EL (cell line): ENCODE measurements at places on chromosomes 2 and 18.

DNA sequence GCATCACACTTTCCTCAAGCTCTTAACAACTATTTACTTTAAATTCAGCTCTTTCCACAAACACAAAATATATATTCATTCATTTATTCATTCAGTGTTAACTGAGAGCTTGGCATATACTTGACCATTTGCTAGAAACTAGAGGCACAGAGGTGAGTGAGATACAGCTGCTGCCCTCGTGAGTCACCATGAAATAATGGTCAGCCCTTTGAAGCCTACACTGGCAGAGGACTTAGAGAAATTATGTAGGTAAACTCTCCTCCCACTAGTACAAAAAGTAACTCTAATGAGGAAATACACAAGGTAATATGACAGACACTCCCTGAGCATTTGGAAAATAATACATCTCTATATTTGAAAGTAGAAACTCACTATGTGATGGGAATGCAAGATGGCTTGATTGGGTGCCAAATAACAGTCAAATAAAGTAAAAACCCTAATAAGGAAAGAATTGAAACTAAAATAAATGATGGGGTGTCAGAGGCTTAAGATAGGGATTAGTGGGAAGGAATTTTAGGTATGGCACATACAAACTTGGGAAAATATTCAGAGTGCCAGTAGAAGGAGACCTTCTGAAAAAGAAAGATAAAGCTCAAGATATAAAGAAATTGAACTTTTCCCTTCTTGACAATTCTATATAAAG, 61.1 kb downstream of the ANTXR1 start:
- DNase-seq = peak; percentile 15

GRCh38 chr2:48651158-48651790, 33.6 kb downstream of the GTF2A1L start:
- DNase-seq = peak; percentile 60

DNA sequence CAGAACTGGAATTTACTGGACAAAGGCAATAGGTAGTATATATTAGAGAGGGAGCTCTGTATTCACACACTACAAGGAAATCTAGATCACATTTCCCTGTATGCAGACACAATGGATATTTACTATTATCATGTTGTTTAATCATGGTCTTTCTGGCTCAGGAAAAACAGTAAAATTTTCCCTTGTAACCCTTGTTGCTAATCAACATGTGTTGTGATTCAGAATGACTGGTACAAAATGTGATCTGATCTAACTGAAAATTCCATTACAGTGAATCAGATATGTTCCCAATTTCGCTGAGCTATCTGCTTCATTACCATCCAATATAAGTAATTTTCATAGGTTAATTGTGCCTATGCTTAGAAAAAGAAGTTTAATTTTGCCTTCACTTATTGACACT, 1109.7 kb downstream of the LRP1B start:
- DNase-seq = peak; percentile 78

- no peak for DNase-seq
Observed at GRCh38 chr18:58758606-58759005, 87.3 kb downstream of the MALT1 start.

- DNase-seq = peak; percentile 84
Observed at GRCh38 chr2:9336576-9337314, 86.6 kb downstream of the ITGB1BP1 start.

- DNase-seq = peak; percentile 91
Observed at GRCh38 chr2:189129971-189130370, 49.6 kb downstream of the COL5A2 start.

DNA sequence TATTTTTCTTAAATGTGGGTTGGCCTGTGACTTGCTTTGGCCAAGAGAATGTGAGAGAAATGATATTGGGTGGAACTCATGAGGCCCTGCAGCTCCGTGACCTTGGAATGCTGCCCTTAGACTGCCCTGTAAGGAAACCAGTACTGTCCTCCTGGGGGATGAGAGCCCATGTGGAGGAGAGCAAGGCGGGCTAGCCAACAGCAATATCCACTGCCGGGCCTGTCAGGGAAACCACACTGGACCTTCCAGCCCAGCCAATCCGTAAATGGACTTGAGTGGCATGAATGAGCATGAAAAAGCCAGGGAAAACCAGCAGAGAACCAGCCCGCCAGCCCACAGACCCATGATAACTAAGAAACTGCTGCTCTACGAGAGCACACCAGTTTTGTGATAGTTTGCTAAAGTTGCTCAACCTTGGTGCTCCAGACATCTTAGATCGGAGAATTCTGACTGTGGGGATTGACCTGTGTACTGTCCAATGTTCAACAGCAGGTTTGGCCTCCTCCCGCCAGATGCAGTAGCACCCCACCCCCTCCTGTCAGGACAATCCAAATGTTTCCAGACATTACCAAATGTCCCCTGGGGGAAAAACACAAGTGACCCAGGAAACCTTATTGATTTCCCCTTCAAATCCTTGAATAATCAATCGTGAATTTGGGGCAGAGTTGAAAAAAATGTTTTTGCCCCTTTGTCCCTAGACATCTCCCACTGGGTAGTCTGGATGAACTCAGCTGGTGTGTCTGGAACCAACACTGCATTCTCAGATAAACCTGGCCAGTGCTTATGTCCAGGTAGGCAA, 27.2 kb downstream of the ALPK2 start:
- DNase-seq = no peak

- DNase-seq = peak; percentile 96
Observed at GRCh38 chr18:80108739-80109675, at the start of gene ADNP2. Gene ADNP2, plus strand, starts transcription at chr18:80109262. Its CDS starts 8,281 bp downstream, at chr18:80117543.
